Esophagus mucosa (tissue), 1 donor: ENCODE measurements at places on chromosomes 6 and 20.

- ATAC-seq, result no peak
Measured at GRCh38 chr6:1873781-1874180, 264.1 kb downstream of the FOXC1 start.

- no peak for ATAC-seq
Measured at GRCh38 chr6:37236921-37237320, 20.7 kb upstream of the TBC1D22B start.

DNA sequence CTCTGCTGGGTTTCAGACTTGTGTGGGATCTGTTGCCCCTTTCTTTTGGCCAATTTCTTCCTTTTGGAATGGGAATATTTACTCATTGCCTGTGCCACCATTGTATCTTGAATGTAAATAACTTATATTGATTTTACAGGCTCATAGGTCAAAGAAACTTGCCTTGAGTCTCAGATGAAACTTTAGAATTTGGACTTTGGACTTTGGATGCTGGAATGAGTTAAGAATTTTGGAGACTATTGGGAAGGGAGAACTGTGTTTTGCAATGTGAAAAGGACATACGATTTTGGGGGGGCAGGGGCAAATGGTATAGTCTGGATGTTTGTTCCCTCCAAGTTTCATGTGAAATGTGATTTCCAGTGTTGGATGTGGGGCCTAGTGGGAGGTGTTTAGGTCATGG is 62.6 kb upstream of the TNFRSF21 start:
- ATAC-seq, result no peak

DNA sequence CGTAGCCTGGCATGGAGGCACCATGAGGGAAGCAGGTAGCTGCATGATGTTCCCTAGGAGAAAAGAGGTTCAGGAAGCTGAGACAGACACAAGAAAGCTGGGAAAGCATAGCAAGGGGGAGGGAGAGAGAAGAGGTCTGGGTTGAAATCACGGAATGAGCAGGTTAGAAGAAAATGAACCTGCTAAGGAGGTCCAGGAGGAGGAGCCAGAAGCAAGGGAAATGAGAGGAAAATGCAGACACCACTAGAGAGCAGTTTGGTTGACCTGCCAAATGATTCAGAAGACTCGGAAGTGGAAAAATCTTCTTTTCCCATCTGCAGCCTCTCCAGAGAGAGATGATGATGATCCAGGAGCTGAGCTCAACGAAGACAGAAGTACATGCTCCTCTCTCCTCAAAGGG is 70.9 kb downstream of the VIP start:
- ATAC-seq, result no peak

- no peak for ATAC-seq
Measured at GRCh38 chr20:11249683-11250082, 575.9 kb upstream of the JAG1 start.

DNA sequence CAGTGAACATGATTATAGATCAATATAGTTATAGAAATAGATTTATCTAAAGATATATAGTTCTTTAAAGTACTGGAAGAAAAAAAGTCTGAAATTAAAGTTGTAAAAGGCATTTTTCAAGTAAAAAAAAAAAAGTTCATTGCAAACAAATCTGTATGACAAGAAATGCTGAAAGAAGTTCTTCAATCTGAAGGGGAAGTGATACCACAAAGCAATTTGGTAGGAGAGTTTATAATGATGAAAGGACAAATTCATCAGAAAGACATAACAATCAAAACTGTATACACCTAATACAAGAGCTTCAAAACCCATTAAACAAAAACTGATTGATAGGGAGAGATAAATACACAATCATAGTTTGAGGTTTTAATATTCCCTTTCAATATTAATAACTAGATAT is 14.1 kb downstream of the HUS1B start:
- ATAC-seq, result no peak

GRCh38 chr20:41960166-41960565 is 342.0 kb upstream of the CHD6 start:
- ATAC-seq, result no peak

- no peak for ATAC-seq
Measured at GRCh38 chr6:111686249-111686931, 80.7 kb upstream of the TRAF3IP2 start.

- peak; percentile 58 for ATAC-seq
Measured at GRCh38 chr6:4370066-4370465, 234.7 kb upstream of the ECI2 start.

DNA sequence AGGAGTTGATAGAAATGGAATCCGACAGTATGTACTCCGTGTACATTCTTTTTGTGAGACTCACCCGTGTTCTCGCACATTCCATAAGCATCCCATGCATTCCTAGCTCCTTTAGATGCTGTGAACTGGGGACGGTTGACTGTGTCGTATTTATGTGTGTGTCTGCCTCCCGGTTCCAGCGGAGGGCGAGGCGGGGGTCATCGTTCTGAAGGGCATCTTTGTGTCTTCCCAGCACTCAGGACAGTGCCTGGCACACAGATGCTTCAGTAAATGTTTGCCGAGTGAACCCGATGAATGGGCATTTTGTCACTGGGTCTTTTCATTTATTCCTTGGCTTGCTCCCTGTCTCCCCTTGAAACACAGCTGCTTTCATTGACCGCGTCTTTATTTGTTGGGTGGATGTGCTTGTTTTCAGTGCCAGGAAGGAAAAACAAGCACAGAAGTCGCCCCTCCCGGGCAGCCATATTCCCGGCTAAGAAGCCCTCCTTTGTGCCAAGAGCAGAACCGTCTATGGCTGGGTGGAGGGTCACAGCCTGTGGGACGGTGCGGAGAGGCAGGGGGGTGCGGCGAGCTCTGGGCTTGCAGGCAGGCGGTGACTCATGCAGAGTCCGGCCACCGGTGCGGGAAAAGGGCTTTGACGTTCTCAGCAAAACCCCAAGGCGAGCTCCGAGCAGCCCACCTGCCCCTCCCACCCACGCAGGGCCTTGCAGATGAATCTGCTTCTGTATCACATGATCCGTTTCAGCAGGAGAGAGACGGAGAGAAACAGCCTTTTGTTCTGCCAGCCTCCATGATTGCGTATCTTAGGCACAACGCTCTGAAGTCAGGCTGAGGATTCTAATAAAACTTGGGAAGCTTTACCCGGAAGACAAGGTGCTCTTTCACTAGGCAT is 11.2 kb upstream of the PSMG4 start:
- ATAC-seq, result peak; percentile 7

DNA sequence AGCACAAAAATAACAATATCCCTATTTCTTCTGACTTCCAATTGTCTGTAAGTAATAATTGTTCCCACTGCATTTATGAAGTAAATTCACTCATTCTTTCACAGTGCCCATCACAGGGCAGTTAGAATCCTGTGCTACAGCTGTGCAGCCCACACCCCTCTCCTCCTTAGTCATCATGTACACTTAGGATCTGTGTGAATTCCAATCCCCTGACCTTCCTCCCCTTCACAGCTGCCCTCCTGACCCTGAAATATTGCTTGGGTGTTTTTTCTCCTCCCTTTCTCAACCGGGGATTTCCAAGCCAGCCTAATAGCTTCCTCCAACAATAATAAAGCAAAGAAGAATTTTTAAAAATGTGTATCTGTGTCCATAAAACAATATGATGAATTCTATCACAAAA is 91.5 kb upstream of the BEND6 start:
- no peak for ATAC-seq

- no peak for ATAC-seq
Measured at GRCh38 chr20:3887876-3888620, 1.1 kb upstream of the PANK2 start.

DNA sequence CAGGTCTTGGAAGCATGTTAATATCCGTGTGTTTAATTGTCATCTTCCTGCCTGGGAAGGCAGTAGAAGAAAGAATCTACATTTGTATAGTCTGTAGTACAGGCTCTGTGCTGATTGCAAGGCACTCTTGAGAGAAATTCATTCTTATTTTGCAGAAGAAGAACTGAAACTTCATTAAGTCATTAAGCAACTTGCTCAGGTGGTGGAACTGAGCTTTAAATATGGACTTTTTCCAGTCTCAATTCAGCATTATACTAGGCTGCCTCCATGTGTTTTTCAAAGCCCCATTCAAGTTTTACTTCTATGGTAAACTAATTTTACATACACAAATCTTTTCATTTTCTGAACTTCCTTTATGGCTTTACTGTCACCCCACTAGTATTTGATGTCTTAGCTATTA is 18.7 kb downstream of the ZNF451 start:
- no peak for ATAC-seq
